Trophoblast cell (in vitro differentiated cells and primary cell): ENCODE measurements at places on chromosomes 2 and 18.

DNA sequence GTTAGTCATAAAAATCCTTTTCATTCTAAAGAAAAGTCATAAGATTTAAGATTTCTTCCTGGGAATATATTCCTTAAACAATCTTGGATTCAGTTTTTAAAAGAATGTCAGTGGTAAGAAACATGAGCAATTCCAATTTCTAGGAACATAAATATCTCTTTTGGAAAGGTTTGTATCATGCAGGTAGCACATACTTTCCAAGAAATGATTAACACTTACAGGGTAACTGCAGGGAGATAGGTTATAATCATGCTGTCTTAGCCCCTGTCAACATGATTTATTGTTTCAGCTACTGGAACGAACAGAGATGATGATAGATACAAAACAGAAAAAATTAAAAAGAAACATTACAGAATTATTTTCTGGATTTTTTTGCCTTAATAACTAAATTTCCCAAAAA lies 1537.7 kb downstream of the LRP1B start:
- DNase-seq: no peak

- no peak for DNase-seq
Observed at GRCh38 chr2:232473467-232473890, 14.2 kb downstream of the ECEL1 start.

DNA sequence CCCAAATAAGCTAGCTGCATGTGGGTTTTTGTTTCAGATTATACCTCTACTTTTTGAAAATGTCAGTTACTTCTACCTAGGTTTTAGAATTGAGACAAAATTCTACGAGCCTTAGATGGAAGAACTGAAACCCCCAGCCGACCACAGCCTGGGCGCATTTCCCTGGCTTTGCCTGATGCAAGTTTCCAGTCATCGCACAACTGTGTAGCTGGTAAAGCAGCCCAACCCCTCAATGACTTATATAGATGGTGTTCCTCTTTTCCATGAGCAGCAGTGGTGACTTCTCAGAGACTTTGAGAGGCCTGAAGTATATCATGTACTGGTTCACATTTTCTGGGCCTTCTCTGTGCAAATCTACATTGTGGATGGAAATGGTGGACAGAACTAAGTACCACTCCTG lies 515.4 kb upstream of the RAB6C start:
- DNase-seq: no peak

DNA sequence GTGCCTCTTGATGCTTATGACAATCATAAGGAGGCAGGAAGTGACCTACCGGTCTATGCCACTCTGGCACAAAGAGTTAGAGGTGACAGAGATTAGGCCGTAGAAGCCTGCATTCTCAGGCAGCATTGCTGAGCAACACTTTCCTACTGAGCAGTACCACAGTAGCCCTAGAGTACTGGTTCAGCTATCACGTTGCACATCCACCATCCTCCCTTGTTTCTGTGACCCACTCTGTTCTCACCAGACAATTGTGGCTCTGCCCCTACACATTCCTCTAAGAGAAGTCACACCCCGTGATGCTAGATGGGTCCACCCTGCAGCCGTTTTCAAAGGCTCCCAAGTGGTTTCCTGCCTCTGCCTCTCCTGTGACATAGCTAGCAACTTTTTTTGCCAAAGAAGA lies 22.6 kb upstream of the SUCLG1 start:
- no peak for DNase-seq

GRCh38 chr18:80254971-80255500 lies 7.7 kb upstream of the PARD6G start:
- DNase-seq: no peak

GRCh38 chr2:112666761-112667122 lies 21.0 kb downstream of the SLC20A1 start:
- DNase-seq: peak; percentile 35

- DNase-seq: no peak
Observed at GRCh38 chr2:85430752-85431569, 12.4 kb downstream of the SH2D6 start.

DNA sequence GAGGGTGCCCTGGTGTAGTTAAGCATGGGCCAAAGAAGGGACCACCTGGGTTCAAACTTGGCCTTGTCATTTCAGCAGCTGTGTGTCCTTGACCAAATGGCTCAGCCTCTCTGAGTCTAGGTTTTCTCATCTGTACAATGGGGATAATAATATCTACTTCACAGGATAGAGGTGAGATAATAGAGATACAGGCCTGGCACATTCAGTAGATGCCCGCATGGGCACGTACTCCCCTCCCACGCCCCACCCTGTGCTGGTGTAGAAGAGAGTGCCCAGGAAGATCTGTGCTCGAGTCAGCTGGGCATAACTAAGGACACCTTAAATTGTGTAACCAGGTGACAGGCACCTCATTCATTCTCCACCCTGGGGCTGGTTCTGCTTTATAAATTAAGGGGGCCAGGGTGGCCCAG lies 8.4 kb upstream of the TMEM185B start:
- DNase-seq: no peak

DNA sequence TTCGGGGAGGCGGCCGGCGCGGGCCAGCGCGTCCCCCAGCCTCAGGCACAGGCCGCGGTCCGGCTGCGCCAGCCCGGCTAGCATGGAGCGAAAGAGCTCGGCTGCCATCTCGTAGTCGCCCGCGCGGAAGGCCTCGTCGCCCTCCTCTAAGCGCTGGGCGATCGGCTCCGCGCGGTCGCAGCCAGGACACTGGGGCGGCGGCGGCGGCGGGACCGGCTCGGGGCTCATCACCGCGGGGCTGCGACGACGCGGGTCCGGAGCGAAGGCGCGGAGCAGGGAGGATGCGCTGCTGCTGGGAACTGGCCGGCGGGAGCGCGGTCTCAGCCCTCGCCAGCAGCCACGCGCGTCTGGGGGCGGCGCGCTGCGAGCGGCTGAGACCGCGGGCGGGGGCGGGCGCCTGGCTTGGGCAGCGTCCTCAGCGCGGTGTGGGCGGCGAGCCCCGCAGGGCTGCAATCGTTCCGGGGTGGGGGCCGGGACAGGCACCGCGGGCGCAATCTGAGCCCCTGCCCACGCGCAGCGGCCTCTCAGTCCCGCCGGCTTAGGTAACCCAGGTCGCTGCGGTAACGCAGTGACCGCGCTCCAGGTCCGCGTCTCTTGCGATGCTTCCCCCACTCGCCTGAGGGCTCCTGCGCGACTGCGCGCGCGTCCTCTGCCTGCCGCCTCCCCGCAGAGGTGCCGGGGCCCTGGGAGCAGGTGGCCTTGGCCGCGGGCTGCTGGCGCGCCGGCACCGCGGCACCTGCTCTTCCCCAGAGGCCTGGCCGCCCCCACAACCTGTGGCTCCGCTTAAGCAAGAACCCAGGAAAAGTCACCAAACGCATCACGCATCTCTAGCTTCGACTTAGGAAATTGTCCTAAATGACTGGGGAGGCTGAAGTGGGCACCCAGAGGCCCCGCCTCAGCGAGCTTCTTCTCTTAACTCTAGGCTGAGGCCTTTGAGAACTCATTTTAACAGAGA lies at the start of gene LONRF2:
TSS of gene LONRF2 (minus strand) at position 636 of the 955 bp plus-strand sequence. CDS start at position 228, 408 bp downstream.
- DNase-seq: no peak

- DNase-seq: no peak
Observed at GRCh38 chr2:226207671-226208070, 591.9 kb downstream of the IRS1 start.

DNA sequence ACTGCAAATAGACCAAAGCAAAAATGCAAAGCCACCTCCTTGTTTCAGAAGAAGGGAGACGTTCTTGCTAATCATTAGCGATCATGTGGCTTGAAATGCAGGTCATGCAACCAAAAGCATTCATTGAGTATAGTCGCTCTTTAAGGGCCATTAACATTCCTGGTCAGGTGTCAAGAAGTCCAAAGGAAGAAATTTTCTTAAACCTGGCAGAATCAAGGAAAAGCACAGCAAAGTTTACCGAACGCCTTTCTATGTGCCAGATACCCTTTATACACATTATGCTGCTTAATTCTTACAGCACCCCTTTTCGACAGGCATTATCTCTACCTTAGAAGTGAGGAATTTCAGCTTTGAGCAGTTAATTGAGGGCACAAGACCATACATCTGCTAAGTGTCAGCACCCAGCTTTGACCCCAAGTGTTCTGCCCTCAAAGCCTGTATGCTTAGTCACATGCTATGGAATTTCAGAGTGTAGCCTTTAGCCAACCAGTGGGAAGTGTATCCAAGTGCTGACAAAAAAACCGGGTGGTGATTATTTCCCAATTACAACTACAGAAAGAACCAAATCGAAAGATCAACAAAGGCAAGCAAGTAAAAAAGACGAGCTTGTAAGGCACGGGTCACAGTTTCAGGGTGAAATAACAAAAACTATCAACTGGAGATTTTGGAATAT lies 70.8 kb downstream of the EPHA4 start:
- DNase-seq: no peak

DNA sequence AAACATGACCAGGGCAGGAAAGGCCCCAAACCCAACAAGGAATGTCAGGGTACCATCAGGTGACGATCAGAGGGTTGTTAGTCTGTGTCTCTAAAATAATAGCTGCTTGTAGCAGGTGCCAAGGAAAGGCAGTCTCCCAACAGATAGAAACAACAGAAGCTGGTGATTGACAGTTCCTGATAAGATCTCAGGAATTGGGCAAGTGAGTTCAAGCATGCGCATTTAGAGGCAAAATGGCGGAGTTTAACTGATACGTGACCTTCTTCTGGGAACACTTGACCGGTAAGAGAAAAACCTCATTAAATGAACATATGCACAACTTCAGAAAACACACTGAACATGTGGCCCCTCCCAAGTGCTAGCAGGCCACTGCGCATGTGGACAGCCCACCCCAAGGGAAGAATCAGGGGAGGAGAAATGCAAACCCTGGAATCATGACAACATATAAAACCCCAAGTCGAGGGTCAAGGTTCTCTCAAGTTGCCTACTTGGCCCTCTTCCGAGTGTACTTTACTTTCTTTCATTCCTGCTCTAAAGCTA lies 664.9 kb downstream of the KCNJ3 start:
- DNase-seq: no peak

DNA sequence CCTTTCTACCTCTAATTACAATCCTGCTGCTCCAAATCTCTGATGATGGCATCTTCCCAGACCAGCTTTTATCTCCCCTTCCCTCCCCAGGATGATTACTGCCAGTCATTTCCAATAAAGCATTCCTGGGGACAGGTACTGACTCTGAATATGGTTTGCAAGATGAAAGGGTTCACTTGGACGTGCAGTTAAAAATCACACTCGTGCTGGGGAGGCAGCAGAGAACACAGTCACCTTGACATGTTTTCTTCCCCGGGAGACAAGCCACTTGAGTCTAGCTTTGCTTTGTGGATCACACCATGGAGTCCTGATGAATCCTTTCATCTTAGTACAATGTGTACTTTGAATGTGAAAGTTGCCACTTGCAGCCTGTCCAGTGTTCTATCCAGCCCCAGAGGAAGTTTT lies 175.0 kb downstream of the ALPK2 start:
- no peak for DNase-seq

DNA sequence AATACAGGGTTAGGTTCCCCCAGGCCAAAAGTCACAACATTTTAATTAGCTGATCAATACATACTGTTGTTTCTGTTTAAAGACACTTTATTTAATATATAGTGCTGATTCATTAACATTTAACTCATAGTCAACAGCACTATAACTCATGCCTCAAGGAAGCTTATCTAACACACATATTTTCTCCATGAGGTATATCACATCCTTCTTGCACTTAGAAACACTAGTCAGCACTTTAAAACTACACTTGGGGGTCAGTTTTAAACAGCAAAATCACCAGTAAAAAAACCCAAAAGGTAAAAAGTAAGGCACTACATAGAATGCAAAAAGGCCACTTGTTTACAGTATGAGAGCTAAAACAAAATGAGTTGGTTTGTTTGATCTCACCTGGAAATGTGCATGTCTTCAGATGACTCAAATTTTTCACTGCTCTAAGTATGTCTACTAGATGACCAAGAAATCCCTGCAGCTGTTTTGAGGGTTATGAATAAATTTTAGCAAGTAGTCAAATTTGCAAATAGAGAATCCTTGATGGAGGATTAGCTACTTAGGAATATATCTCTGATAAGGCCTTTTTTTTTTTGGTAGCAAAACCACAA lies 54.1 kb upstream of the EPB41L5 start:
- DNase-seq: peak; percentile 18

DNA sequence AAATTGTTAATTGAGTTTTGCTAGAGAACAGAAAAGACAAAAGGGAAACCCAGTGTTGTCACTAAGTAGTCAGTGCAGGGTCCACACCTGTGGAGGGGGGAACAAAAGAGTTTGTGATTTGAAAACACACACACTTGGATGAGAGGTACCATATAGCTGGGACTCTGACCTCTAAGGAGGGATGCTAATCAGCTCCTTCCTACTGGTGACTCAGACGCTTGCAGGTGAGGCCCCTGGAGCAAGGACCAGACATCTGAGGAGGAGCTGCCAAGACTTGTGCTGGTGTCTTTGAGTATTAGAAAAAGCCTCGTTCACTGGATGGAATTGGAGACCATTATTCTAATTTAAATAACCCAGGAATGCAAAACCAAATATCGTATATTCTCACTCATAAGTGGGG lies 146.4 kb upstream of the MAP2 start:
- DNase-seq: no peak

DNA sequence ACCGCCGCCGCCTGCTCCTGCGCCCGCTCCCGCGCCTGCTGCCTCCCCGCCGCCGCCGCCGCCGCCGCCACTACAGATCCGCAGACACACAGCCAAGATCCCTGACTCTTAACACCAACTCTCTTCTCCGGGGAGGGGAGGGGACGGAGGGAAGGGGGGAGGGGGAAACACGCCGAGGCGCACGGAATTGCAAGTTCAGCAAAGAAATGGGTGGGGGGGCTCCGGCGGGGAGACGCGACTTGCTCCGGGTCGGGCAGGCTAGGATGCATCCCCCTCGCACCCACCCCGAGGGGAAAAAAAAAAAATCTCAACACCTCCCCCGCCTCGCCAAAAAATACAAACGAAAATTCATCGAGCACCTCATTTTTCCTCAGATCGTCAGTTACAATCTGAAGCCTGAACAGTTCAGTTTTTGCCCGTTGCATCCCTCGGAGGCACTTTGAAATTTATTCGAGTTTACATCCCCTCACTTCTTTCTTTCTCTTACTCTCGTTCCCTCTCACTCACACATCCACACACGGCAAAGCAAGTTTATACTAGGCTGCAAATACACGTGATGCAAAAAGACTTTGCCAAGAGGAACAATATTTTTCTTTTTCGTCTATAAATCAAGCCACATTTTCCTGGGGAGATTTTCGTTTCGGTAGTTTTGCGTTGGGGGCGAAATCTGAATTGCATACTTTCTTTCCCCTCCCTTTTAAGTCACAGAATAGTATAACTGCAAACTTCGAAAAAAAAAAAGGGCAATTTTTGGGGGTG lies at the start of gene TCF4:
TSS of gene TCF4 (minus strand) at position 82 of the 759 bp plus-strand sequence. CDS start 1,076 bp downstream, outside the sequence.
- DNase-seq: peak; percentile 23

DNA sequence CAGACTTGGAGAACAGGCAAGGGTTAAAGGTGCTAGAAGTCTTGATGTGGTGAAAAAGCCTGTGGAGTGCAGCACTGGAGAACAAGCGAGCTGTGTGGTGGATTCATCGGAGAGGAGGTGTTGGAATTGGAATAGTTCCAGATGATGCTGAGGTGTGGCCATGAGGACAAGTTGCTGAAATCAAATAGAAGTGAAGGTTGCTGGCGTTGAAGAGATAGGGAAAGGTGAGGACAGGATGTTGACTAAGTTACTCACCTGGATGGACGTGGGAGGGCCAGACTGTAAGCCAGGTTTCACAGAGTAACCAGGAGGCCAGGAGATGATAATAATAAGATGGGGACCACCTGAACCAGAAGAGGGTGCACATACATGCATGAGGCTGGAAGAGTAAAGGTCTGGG lies 173.4 kb downstream of the DIS3L2 start:
- DNase-seq: no peak
